NCI-H187 treated with DMSO at 0.1 percent for 48 hours (cell line): ENCODE measurements at places on chromosomes 1 and 21.

DNA sequence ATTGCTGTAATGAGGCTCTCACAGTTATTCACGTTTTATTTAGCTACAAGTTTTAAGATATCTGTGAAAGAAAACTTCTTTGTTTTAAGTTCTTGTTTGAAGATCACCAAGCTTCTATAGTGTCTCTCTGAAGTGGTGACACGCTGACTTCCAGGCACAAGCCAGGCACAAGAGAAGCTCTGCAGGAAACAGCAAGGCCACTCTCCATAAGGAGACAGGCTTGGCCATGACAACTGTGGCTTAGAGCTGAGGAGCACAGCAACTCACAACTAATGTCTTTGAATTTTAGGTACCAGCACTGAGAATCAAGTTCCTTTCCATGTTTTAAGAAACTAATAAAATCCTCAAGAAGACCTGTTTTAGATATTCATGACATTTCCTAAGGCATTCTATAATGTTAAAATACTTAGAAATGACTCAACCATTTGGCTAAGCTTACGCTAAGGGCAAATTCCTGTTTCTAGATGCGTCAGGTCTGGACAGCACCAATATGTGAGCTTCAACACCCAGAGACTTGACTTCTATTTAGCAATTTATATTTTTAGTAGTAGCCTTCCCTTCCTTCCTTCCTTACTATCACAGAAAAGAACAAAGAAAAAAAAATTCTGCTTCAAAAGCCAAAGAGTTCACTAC, 40.2 kb downstream of the APP start:
- DNase-seq = no peak

- no peak for DNase-seq
These were observed 225.5 kb upstream of the ADAMTS5 start for GRCh38 chr21:27192281-27192949.

- peak; percentile 27 for DNase-seq
These were observed 6.4 kb upstream of the GUCA2B start for GRCh38 chr1:42146626-42147320.

DNA sequence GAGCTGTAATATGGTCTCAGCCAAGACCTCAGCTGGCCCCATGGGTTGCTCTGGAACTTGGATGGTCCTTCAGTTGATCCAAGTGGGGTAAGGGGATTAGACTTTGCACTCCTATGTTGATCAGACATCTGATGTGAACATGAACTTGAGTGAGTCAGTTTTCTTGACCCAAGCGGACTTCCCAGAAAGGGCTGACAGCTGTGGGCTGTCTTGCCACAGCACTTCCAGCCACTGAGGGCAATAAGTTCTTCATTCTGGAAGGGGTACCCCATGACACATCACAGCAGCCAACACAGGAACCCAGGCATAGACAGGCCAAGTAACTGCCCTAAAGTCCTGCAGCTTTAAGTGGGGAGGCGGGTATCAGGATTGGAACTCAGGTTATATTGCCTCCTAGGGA, 93.9 kb upstream of the USP24 start:
- DNase-seq = no peak

DNA sequence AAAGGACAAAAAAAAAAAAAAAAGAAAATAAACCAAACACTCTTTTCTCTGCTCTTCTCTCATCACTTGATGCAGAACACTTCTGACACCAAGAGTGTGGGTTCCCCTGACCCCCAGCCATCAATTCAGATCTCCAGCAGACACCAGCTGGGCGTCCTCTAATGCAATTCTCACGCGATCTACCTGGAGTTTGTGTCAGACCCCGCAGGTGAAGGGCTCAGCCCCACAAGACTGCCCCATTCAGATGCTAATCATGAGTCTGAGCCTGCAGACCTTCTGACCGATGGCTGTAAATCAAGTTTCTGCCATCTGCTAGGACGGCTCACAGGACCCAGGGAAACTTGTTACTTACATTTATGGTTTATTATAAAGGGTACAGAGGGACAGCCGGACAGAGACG, 133.6 kb upstream of the C1orf174 start:
- DNase-seq = no peak

- DNase-seq = no peak
These were observed 505 bp downstream of the ENTREP3 start for GRCh38 chr1:155254714-155255242.

- DNase-seq = no peak
These were observed 67.6 kb downstream of the TBX19 start for GRCh38 chr1:168348146-168348709.

DNA sequence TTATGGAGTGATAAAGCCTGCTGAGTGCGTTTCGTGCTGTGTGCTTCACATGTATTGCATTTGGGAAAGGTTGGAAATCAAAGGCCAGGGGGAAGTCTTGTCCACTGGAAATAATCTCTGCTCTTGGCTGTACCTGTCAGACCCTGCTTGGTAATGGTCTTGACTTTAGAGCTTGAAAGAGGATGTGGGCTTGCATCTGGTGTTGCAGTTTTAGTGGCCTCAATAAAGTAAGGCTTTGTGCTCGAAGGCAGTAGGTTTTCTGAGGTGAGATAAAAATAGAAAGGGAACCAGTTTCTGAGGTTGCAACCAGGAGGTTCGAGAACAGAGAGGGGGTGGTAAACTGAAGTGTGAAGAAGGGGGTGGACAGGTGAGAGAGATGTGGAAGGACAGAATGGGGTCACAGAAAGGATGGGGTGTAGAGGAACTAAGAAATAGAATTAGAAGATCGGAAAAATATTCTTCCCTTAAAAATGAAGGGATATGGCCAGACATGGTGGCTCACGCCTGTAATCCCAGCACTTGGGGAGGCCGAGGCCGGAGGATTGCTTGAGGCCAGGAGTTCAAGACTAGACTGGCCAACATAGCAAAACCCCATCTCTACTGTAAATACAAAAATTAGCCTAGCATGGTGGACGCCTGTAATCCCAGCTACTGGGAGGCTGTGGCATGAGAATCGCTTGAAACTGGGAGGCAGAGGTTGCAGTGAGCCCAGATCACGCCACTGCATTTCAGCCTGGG, 1.5 kb downstream of the S100PBP start:
- DNase-seq = no peak

GRCh38 chr1:241816008-241816407, 32.0 kb upstream of the EXO1 start:
- DNase-seq = no peak

DNA sequence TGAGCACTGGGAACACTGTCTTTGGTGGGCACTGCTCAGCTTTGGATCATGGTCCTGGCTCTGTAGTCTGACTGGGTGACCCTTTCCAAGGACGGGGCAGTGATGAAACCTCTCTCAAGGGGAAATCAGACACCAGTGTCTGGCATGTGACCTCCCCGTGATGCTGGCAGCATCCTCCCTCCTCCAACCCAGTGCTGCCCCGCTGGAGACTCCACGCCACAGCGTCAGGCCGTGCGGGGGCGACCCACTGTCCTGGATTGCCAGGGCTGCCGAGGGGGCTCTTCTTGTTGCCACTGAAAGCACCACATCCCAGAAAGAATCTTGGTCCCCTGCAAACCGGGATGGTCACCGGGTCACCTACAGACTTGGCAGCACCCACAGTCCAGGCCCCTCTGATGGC, 146.4 kb upstream of the ARHGEF16 start:
- no peak for DNase-seq

DNA sequence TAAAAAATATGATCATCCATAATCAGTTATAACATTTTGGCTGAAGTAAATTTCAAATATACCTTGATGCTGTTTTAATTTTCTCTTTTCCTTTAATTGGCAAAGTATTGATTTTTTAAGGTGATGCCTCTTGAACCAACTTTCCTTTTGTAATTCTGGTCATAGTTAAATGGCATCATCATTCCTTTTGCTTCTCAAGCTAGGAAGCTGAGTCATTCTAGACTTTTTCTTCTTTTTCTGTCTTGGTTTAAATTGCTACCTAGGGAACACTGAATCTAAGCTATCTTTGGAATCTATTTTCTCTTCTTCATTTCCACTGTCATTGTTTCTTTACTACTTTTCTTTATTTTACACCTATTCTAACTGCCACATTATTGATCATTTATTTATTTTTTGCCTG, 162.7 kb downstream of the HMCN1 start:
- no peak for DNase-seq

GRCh38 chr1:55317673-55318072, 102.5 kb upstream of the USP24 start:
- DNase-seq = no peak

DNA sequence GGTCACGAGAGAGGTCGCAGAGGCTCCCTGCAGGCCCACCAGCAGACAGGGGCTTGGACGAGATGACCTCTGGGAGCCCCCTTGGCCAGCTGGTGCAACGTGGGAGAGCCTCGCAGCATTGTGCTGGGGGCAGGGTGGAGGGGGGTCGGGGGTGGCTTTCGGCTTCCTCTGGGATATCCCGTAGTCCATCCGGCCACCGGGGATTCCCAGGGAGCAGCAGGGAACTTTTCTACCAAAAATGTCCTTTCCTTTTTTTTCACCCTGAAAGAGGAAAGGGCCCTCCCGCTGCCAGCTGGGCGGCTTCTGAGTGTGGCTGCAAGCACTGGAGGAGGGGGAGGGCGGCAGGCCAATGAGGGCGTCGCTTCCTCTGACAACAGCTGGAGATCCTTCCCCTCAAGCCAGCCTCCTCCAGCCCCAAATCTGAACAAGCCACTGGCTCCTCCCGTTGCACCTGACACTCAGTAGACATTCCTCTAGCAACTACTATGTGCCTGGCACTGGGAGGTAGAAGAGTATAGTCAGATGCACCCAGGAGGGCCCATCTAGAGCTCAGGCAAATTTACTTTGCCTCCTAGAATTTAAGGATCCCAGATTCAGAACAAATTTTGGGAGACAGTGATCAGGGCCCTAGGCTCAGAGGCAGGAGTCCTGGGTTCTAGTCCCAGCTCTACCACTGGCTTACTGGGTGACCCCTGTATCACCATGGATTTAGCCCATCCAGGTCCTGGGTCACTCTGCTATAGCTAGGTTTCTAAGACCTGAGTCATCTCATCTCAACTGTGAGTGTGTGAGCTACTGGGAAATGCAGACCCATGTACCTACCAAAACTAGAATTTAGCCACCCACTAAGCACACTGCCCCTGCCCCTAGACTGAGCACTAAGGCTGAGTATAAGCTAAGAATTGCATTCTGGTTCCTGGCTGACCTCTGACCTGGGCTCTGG, 2.7 kb downstream of the MOB3C start:
- no peak for DNase-seq

DNA sequence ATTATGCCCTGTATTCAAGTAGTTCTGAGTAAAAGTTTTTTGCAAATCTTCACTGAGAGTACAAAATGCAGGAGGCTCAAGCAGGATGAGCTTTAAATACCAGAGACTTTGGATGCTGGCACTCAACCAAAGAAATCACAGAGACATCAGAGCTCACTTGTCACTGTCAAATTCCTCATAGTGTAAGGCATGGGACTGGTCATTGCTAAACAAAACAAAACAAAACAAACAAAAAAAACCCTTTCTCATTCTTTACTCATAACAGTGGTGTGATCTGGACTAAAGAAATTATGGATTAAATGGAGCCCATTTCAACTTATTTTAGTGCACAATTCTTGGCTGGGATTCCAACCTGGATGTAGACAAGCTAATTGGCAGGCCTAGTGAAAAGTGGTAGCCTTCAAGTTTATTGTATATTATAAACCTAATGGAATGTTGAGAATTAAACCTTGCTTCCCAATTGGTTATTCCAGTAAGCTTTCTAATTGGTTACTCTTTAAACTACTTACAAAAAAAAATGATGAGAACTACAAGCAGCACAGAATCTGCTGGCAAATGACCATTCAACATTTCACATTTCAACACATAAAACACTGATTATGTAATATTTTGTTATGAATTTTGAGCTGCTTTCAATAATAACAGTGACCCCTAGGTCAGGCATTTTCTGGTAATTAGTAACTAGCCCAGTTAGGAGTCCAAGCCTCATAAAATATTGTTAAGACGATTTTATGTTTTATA, 30.6 kb upstream of the NEK7 start:
- DNase-seq = no peak

DNA sequence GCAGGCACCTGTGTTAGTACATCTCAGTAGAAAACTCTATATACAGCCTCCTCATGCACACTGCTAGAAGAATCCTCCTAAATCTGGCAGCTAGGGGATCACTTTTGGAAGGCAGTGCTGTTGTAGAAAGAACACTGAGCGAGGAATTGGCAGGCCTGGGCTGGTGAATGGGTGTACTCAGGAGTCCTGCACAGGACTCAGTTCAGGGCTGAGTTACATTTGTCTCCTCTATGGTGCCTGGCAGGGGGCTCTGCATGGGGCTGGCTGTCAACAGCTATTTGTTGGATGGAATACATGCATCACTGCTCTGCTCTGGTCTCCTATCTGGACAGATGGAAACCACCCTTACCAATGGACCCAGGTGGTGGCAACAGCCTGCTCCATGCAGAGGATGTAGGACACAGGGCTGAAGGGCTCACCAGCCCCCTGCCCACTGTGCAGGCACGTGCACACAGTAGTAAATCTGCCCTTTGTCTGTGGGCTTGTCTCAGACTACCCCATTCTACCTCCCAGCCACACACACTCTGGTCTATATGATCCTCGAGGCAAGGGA, 74.2 kb downstream of the LRIG2 start:
- no peak for DNase-seq

GRCh38 chr1:212918824-212919223, 31.5 kb upstream of the VASH2 start:
- no peak for DNase-seq

- DNase-seq = no peak
These were observed 5.8 kb downstream of the IFI16 start for GRCh38 chr1:159015440-159015909.

- DNase-seq = no peak
These were observed 5.3 kb downstream of the NOC2L start for GRCh38 chr1:953524-954320.

- no peak for DNase-seq
These were observed 113.6 kb upstream of the TIAM1 start for GRCh38 chr21:31457675-31458074.

- no peak for DNase-seq
These were observed 6.9 kb upstream of the GALE start for GRCh38 chr1:23807453-23807852.

GRCh38 chr1:59013276-59013927, 229.6 kb upstream of the JUN start:
- DNase-seq = no peak

- peak; percentile 21 for DNase-seq
These were observed 106.5 kb downstream of the RGS7 start for GRCh38 chr1:241250465-241250864.

- DNase-seq = no peak
These were observed 17.9 kb upstream of the KANK4 start for GRCh38 chr1:62336995-62337705.
